Metanephros (tissue), 2 donors: ENCODE measurements at places on chromosomes 5 and 9. TPM values are rescaled to one million over a fixed set of nuclear protein-coding genes. Genes with fewer than 3 reads are reported as not detected.

The CKMT2 gene
- 62.2 TPM for total RNA-seq

The DMRT3 gene
- 0.58 TPM for total RNA-seq

The SNX2 gene
- 145 TPM for total RNA-seq

The C9orf50 gene
- total RNA-seq, result 0.70 TPM

The OR13C2 gene
- total RNA-seq, result 0.18 TPM

The SPINK5 gene
- total RNA-seq, result 1.3 TPM

The NMUR2 gene
- 0.12 TPM for total RNA-seq

The TXNDC8 gene
- total RNA-seq, result not detected

The ARHGEF37 gene
- 6.9 TPM for total RNA-seq

The PCDHB10 gene
- 6.2 TPM for total RNA-seq

The ADGRV1 gene
- total RNA-seq, result 14.5 TPM

The SLC1A1 gene
- total RNA-seq, result 12.2 TPM

The CCNJL gene
- total RNA-seq, result 4.5 TPM

The UBE2R2 gene
- 22.9 TPM for total RNA-seq

The TEX48 gene
- not detected for total RNA-seq

The SPATA31C1 gene
- 0.18 TPM for total RNA-seq

The BNC2 gene
- 15.7 TPM for total RNA-seq
